Hepatocyte (in vitro differentiated cells): ENCODE measurements at places on chromosomes 12 and 14. TPM values are rescaled to one million over a fixed set of nuclear protein-coding genes. Genes with fewer than 3 reads are reported as not detected.
A peak's percentile ranks its signal among the peaks of the same experiment; 100 is the strongest.

DNA sequence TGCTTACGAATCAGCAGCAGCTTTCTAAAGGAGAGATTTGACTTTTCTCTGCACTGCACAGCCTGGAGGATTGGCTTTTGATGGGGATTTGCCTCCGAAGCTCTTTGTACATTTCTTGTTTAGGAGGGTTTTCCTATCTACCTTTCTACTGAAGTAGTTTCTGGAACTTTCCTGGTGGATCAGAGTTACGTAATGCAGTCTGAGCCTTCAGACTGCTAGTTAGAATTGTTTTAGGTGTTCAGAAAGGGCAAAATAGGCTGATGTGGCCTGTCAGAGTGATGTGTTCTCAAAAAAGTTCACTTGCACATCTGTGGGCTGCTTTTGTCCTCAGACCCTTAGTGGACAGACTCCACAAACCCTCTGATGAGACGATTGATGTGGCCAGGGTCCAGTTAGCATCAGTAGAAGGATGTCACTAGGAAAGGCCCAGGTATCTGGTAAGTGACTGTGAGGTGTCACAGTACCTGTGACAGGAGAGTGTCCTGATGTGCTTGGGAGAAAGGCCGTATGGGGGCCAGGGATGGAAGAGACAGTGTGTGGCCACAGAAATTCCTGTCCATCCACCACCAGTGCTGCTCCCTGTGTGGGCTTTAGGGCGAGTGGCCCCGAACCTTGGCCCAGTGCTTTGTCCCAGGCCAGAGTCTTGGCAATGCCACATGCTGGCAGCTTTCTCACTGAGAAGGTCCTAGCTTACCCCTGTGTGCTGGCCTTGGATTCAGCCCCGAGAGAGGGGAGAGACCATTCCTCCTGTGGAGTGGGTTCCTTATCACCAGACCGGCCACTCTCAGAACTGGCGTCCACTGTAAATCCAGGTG is 4.4 kb upstream of the ACADS start:
- H3K4me3 ChIP-seq, result no peak overlapping the region
- peaks cover 26% of the 10 kb centered on the region for H3K4me1 ChIP-seq
- H3K27ac ChIP-seq, result peak overlapping the region; percentile 42
- H3K36me3 ChIP-seq, result no peaks in the 10 kb centered on the region
- DNase-seq, result no peak

- H3K4me1 ChIP-seq, result peaks cover 3% of the 10 kb centered on the region
- no peak overlapping the region for H3K27ac ChIP-seq
- peak; percentile 92 for DNase-seq
- no peak overlapping the region for H3K4me3 ChIP-seq
These were observed 8.7 kb upstream of the GPR19 start for GRCh38 chr12:12704593-12705230.

The B3GNT4 gene
- polyA plus RNA-seq, result 1.0 and 2.2 TPM in 2 replicates

DNA sequence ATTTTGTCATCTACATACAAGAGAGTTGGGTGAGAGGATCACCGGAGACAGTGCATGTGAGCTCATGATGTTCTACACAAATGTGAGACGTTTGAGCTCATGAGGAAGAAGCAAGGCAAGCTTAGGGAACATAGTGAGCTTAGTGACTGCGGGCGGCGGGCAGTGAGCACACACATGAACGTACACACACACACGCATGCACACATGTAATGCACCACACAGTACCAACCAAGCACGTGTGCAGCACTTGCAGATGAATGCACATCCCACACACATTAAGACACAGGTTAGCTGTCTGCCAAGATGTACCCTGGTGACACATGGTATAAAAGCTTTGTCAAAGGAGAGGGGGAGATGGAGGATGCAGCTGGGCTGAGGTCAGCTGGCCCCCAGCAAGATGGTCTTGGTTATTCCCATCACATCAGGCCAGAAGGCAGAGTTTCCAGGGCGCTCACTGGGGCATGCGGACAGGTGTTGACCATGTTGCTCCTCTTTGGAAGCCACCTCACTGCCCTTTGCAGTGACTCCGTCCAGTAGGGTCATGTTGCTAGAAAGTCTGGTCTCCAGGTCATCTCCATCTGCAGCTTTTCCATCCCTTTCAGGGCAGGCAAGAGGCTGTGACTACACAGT is 8.7 kb upstream of the CACNA2D4 start:
- no peak overlapping the region for H3K27ac ChIP-seq
- peaks cover 3% of the 10 kb centered on the region for H3K4me1 ChIP-seq
- no peak overlapping the region for H3K4me3 ChIP-seq

The OR6C2 gene
- polyA plus RNA-seq, result not detected in 2 replicates

The CFAP251 gene
- polyA plus RNA-seq, result 3.0 and 8.5 TPM in 2 replicates

DNA sequence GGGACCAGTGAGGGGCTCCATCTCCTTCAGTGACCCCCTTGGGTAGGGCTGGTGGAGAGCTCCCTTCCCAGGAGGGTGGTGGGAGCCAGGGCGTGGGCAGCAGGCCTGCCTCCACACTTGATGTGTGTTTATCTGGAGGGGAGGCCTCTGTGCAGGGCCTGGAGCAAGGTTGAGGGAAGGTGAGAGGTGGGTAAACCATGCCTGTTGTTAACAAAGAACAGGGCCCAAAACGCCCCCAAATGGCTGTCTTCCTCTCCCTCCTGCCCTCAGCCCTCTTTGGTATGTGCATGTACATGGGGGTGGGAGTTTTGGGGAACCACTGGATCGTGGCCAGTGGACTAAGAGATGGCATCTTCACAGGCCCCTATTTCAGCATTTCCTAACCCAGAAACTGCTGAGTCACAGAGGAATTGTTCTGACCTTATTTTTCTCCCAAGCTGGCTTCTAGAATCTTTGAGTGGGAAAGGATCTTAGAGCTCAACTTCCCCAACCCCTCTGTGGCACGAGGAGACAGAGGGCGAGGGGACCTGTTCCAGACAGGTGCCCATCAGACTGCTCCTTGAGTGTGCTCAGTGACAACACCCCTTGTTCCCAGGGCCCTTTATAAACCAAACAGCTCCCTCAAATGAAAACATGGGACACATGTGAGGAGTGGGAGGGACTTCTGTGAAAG is 3.6 kb downstream of the SLC48A1 start:
- H3K36me3 ChIP-seq, result no peaks in the 10 kb centered on the region
- no peaks in the 10 kb centered on the region for H3K27me3 ChIP-seq
- no peak for DNase-seq
- H3K27ac ChIP-seq, result no peak overlapping the region

GRCh38 chr12:92074889-92075288 is 70.8 kb downstream of the BTG1 start:
- DNase-seq, result no peak
- peak overlapping the region; percentile 26 for H3K27ac ChIP-seq
- H3K36me3 ChIP-seq, result no peaks in the 10 kb centered on the region
- H3K4me3 ChIP-seq, result no peak overlapping the region
- no peaks in the 10 kb centered on the region for H3K27me3 ChIP-seq

DNA sequence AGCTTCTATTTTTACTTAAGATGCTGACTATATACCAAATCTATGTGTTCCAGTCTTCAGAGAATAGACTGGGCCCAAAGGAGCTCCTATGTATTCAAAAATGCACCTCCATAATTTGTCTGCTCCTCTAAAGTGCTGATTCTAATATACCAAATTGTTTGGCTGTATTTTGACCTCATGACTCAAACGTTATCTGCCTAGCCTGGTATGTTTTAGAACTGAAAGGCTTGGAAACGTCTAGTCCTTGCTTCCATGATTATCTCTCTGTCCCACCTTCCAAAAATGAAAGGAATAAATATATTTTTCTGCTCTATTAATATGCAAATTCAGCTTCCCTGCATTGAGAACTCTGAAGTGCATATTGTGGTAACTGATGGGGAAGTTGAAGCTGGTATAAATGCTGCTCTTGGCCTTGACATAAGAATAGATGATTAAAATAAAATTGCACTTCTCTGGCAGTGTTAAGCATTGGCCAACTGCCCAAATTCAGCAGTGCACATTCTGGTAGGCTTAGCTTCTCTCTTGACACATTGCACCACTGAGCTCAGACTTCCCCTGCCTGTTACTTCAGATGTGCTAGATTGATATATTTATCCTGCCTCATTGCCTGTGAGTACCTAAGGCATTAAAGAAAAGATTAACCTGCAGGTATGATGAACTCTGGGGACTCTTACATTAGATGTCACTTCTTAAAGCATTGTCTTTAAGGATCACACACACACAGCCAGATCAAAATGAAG is 882.3 kb downstream of the RPS29 start:
- no peaks in the 10 kb centered on the region for H3K36me3 ChIP-seq
- no peak overlapping the region for H3K4me3 ChIP-seq
- no peak overlapping the region for H3K27ac ChIP-seq

The RIMBP2 gene
- polyA plus RNA-seq, result 2.2 and 2.5 TPM in 2 replicates

The CRIP1 gene
- polyA plus RNA-seq, result 14.7 and 19.6 TPM in 2 replicates

The CCDC196 gene
- not detected in 2 replicates for polyA plus RNA-seq

DNA sequence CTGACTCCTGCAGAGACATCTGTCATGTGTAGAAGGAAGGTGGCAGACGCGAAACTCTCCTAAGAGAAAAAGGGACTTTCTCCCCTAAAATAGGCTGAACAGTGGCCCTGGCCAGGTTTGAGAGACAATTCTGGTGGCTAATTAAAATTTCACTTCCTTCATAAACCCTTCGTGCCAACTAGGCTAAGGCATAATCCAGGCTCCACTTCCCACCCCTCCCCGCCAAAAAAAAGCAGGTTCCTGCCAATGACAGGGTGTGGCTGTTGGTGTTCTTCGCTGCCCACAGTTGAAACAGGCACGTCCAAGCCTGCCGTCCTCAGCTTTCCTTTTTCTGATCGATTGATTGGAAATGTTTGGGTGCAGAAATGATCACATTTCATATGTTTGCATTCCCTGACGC is 144.6 kb downstream of the GCH1 start:
- no peak overlapping the region for H3K27ac ChIP-seq
- no peaks in the 10 kb centered on the region for H3K36me3 ChIP-seq
- H3K4me3 ChIP-seq, result no peak overlapping the region

The SPATA7 gene
- 9.8 and 11.8 TPM in 2 replicates for polyA plus RNA-seq

DNA sequence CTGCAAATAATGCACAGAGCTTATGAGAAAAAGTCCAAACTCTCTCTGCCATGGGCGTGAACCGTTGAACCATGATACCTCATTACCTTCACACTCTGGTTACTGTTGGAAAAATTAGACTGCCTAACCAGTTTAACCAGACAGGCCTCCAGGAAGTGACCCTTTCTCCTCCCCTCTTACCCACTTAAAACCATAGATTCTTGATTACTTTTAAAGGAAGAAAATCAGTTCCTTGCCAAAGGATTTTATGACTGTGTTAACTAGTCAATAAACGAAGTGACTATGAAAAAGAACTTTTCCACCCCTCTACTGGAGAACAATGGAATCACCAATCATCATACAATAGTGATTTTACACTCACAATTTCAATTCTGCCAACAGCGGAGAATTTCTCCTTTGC is 254.0 kb upstream of the ATP2B1 start:
- H3K36me3 ChIP-seq, result no peaks in the 10 kb centered on the region
- peaks cover 7% of the 10 kb centered on the region for H3K4me1 ChIP-seq
- no peak for DNase-seq
- no peak overlapping the region for H3K4me3 ChIP-seq
- no peaks in the 10 kb centered on the region for H3K27me3 ChIP-seq

GRCh38 chr12:79517363-79517762 is 173.4 kb downstream of the PAWR start:
- H3K27ac ChIP-seq, result no peak overlapping the region
- no peaks in the 10 kb centered on the region for H3K36me3 ChIP-seq
- H3K4me1 ChIP-seq, result no peaks in the 10 kb centered on the region
- H3K4me3 ChIP-seq, result no peak overlapping the region

The REP15 gene
- polyA plus RNA-seq, result 0.43 and 1.2 TPM in 2 replicates

DNA sequence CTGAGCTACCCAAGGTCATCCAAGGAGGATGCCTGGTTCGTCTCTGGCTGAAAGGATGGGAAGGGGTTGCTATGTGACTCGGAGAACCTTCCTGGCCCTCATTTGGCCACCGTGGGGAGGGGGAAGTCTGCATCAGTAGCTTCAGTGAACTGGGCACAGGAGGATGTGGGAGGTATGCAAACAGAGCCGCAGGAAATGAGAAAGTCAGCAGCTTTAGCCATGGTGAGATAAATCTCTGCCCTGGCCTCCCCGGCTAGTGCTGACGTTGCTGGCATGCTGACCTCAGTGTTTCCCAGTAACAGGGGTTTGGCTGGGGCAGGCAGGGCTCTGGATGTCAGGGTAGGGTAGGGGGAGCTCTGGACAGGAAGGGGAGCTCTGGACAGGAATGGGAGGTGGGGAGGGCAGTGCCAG is 2.3 kb upstream of the CEBPE start:
- H3K4me3 ChIP-seq, result no peak overlapping the region
- peak; percentile 70 for DNase-seq
- peak overlapping the region; percentile 78 for H3K27ac ChIP-seq
- no peaks in the 10 kb centered on the region for H3K27me3 ChIP-seq

The RPS6KA5 gene
- polyA plus RNA-seq, result 3.0 and 4.8 TPM in 2 replicates

The AMN gene
- polyA plus RNA-seq, result 217 and 247 TPM in 2 replicates

The DYRK2 gene
- polyA plus RNA-seq, result 18.4 and 20.1 TPM in 2 replicates

The NRIP2 gene
- polyA plus RNA-seq, result 0.30 and 0.95 TPM in 2 replicates

The CEBPE gene
- polyA plus RNA-seq, result not detected in 2 replicates

GRCh38 chr12:95977764-95978305 is 18.3 kb downstream of the HAL start:
- no peaks in the 10 kb centered on the region for H3K27me3 ChIP-seq
- no peak overlapping the region for H3K27ac ChIP-seq
- no peak overlapping the region for H3K4me3 ChIP-seq

GRCh38 chr14:71465316-71465715 is 466.9 kb upstream of the RGS6 start:
- no peaks in the 10 kb centered on the region for H3K36me3 ChIP-seq
- no peaks in the 10 kb centered on the region for H3K4me1 ChIP-seq
- no peak for DNase-seq
- no peak overlapping the region for H3K27ac ChIP-seq

DNA sequence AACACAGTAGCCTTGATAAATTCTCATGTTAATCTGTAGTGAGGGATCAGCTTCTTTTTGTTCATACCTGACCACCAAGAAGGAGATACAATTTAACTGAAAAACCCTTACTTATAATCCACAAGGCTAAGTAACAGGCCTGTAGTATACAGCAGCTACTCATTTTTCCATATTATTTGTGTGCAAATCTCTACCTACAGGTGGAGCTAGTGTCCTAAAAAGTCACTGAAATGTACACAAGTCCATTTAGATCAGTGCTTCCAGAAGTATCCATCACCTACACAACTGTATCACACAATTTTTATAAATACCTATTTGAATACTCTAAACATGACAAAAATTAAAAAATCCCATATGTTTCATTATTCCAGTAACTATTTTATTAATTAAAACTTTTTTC is 173.2 kb downstream of the SLC35F4 start:
- no peaks in the 10 kb centered on the region for H3K27me3 ChIP-seq
- no peaks in the 10 kb centered on the region for H3K4me1 ChIP-seq
- H3K27ac ChIP-seq, result no peak overlapping the region
- peak; percentile 44 for DNase-seq

The MYF6 gene
- not detected in 2 replicates for polyA plus RNA-seq

- H3K4me3 ChIP-seq, result no peak overlapping the region
- no peak overlapping the region for H3K27ac ChIP-seq
- H3K36me3 ChIP-seq, result no peaks in the 10 kb centered on the region
- DNase-seq, result no peak
- H3K4me1 ChIP-seq, result no peaks in the 10 kb centered on the region
- no peaks in the 10 kb centered on the region for H3K27me3 ChIP-seq
These were observed 331.9 kb downstream of the BTG1 start for GRCh38 chr12:91813701-91814100.

- H3K36me3 ChIP-seq, result no peaks in the 10 kb centered on the region
- no peaks in the 10 kb centered on the region for H3K27me3 ChIP-seq
- H3K27ac ChIP-seq, result no peak overlapping the region
- no peak overlapping the region for H3K4me3 ChIP-seq
- no peak for DNase-seq
These were observed 109.0 kb downstream of the CHST11 start for GRCh38 chr12:104565606-104566243.

The OR11H6 gene
- not detected in 2 replicates for polyA plus RNA-seq

GRCh38 chr12:105368047-105368646 is 37.7 kb downstream of the C12orf75 start:
- DNase-seq, result no peak
- H3K4me1 ChIP-seq, result no peaks in the 10 kb centered on the region
- H3K27me3 ChIP-seq, result no peaks in the 10 kb centered on the region

The EMC9 gene
- polyA plus RNA-seq, result 32.2 and 34.1 TPM in 2 replicates
